CD4-positive, alpha-beta T cell treated with Interleukin-17A for 1 hour (primary cell): ENCODE measurements at places on chromosomes 16 and 17.

GRCh38 chr17:17494499-17494869 is 1.7 kb downstream of the RASD1 start:
- no peak for DNase-seq

DNA sequence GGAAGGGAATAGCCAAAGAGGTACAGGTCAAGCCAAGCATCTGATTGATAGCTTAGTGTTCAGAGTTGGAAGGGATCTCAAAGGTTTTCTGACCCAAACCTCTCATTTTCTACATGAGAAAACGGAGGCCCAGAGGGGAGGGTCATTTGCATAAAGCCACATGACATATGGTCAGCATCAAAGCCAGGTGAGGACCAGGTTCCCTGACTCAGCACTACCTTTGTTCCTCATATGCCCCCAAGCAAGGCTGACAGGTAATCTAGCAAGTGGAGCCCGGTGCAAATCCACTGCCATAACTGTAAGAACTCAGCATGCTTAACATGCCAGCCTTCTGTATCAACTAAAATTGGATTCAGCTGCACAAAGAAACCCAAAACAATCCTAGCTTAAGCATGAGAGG is 28.2 kb upstream of the CCL1 start:
- no peak for DNase-seq

GRCh38 chr16:73420244-73420643 is 372.3 kb upstream of the ZFHX3 start:
- DNase-seq = no peak

DNA sequence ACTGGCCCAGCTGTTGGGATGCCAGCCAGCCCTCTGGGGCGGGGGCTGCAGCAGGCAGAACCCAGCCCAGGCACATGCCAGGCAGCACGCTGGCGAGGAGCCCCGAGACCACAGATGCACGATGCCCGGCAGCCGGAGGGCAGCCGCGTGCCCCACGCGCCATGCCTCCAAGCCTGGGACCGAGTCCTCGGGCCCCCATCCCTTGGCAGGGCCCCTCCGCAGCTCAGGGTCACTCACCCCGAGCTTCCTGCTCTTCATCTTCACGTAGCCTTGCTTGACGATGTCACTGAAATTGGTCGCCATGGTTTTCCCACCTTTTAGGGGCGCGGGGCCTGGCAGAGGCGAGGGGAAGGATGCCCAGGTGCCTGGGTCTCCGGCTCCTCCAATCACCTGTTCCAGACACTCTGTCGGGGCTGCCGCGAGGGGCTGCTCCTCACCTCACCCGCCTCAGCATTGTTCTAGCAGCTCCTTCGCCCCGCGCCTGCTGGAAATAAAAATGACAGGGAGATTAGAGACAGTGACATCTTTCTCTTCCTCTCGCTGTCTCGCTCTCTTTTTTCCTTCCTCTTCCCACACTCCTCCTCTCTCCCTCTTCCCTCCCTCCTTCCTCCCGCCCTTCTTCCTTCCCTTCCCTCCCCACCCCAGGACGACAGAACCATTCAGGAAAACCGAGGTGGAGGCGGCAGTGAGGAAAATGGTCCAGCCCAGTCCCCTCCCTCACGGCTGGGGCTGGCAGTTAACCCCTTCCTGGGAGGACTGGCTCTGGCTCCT is 6.9 kb downstream of the DOK4 start:
- no peak for DNase-seq

DNA sequence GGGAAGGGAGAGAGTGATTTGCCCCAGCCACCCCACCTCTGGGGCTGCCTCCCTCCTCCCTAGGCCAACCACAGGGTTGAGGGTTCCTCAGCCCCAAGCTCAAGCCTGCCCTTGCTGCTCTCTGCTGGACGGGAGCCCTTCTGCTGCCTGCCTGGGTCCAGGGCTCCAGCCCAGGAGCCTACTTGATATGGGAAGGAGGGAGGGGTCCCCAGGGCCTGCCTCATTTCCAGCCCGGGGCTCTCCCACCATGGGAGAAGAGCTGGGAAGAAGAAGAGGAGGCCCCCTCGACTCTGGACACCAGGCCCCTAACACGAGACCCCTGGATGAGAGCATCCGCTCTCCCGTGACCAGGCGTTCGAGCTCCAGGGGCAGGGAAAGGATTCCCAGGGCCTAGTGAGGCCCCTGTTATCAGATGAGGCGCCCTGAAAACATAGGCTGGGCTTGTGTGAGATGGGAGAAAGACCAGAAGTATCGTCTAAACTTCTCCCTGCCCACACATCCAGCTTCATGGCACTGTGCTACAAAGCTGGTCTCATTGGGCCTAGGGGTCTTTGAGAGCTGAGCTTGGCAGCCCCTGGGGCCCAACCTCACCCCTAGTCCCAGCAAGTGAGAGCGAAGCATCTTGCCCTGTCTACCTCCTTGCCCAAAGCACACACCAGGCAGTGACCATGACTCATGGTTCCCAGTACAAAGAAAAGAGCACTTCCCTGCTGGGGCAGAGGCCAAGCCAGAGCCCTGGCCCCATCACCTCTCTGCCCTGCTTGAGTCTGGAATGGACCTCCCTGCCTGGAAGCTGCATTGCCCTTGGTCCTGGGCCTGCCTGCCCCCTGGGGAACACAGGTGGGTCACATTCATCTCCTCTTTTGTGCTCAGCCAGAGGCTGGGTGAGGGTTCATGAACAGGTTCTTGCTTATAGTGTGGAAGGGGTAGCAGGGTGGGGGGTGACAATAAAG is 987 bp downstream of the SLC16A5 start:
- no peak for DNase-seq

DNA sequence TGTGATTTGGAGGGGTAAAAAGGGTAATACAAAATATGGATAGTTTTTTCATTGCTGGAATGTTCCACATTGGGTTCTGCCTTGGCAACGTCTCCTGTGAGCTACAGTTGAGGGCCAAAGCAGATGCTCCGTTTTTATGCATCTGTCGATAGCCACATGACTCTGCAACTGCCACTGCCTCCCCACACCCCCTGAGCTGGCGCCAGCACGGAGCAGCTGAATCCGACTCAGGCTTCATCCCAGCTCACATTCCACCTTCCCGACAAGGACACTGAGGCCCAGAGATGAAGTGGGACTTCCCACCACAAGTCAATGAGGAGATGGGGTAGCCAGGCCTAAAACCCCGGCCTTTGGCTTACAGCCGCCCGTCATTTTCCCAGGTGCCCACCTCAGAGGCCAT is 334.1 kb downstream of the CDH13 start:
- no peak for DNase-seq

GRCh38 chr16:88596483-88596882 is 26.3 kb downstream of the ZC3H18 start:
- DNase-seq = no peak
